ENCODE measurements at places on chromosomes 1 and 21.

GRCh38 chr1:23625459-23625858 lies 66.1 kb upstream of the RPL11 start:
- DNase-seq = no peak

DNA sequence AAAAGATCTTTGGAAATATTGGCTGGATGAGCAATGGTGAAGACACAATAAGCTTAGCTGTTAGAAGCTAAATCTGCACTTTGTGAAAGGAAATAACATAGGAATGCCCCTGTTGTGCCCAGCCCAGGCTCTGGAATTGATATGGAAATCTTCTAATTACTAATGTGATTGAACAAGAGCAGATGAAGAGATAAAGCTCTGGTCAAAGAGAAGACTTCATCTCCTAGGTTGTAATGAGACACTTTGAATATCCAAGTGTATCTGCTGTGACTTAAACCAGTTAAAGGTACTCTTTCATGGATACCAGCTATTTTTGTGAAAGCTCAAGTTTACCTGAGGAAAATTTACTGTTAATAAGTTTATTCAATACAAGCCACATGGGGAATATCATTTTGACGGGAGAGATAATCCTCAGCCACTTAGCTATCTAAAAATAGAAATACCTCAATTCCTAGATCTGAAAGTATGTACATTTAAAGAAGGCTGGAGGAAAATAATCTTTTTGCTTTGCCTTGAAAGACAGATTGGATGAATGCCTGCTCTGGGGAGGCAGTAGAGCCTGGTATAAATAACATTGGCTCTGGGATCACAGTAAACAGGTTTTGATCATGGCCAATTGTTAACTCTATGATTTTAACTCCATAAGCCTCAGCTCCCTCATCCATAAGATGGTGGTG lies 494.0 kb upstream of the B3GALT2 start:
- no peak for DNase-seq

DNA sequence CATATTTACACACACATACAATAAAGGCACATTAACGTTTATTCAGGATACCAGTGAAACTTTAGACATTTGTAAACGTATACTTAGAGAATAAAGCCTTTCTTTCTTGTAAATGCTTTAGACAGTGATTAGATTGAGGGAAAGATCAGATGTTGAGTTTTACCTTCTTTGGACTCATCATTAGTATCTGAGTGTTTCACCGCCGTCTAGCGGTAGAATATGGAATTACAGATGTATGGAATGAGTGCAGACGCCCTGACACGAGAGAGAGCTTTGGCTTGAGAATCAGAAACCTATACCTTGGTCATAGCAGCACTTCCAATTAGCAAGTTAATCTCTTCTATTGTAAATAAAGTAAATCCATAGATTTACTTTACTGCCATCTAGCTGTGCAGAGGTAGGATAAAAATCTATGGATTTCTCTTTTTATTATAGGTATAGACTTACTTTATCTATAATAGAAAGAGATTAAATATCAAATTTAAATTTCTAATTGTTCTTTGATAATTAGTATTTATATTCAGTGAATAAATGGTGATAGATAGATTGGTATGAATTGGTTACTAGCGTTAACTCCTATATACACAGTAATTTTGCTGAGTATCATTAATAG lies 12.6 kb downstream of the FLG2 start:
- peak; percentile 36 for DNase-seq

DNA sequence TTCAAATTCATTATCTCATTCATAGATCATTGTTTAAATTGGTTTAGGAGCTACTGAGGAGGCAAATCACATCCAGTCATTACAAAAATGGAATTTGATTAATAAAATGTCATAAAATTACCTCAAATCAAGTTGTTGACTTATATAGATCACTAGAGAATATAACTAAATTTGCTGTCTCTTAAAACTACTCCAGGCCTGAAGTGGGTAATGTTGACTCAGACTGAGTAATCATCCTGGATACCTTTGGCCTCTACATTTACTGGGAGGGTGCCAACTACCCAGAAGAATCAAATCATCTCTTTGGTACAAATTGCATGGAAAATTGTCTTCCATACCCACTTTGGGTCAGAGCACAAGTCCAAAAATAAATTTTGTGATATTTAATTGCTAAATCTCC lies 191.2 kb upstream of the GREM2 start:
- DNase-seq = no peak

DNA sequence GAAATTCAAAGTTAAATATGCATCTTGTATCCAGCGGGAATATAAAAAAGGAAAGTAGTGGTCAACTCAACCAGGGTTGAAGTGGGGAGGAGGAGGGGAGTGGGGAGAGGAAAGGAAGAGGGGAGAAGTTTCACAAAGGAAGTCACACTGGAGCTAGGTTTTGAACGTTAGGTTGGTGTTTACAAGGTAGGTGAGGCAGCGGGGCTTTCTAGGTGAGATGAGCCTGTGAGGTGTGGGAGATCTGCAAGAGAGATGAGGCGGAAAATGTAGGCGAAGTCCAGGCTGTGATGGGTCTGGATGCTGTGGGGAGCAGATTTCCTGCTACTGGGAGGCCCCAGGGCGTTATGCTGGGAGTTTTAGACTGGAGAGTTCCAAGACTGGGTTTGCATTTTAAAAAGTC lies 36.1 kb upstream of the IL20 start:
- DNase-seq = no peak

DNA sequence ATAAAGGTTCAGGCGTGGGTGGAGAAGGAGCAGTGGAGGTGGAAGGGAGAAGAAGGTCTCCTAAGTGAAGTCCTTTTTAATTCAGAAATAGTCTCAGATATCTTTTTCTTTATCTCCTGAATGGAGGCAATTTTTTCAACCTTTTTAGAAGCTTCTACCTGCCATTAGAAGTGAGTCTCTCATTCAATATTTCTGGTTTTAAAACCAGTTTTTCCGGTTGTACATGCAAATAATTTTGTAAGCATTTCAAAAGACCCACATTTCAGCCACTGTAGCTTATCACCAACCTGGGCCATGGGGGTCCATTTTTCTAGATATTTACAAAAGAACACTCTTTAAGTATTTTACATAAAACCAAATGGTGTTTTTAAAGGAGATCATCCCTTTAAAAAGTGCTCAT lies 1280.2 kb downstream of the NCAM2 start:
- DNase-seq = no peak

DNA sequence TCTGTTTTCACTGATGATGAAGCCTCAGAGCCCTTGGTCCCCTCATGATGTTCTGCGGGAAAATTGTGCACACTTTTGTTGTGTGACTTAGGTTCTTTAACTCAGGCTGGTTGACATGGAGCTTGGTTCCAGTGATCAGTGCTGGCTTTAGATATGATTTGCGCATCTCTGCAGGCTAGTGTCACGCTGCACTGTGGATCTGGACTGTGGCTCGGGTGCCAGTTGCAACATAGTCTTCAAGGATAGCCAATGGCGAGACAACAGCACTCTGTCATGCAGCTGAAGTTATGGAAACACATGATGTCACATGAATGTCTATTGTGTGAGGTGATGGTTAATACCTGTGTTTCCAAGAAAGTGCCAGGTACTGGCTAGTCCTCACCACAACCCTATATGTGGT lies 56.7 kb downstream of the DDR2 start:
- no peak for DNase-seq

GRCh38 chr21:15309022-15309590 lies 244.3 kb upstream of the NRIP1 start:
- DNase-seq = peak; percentile 35

DNA sequence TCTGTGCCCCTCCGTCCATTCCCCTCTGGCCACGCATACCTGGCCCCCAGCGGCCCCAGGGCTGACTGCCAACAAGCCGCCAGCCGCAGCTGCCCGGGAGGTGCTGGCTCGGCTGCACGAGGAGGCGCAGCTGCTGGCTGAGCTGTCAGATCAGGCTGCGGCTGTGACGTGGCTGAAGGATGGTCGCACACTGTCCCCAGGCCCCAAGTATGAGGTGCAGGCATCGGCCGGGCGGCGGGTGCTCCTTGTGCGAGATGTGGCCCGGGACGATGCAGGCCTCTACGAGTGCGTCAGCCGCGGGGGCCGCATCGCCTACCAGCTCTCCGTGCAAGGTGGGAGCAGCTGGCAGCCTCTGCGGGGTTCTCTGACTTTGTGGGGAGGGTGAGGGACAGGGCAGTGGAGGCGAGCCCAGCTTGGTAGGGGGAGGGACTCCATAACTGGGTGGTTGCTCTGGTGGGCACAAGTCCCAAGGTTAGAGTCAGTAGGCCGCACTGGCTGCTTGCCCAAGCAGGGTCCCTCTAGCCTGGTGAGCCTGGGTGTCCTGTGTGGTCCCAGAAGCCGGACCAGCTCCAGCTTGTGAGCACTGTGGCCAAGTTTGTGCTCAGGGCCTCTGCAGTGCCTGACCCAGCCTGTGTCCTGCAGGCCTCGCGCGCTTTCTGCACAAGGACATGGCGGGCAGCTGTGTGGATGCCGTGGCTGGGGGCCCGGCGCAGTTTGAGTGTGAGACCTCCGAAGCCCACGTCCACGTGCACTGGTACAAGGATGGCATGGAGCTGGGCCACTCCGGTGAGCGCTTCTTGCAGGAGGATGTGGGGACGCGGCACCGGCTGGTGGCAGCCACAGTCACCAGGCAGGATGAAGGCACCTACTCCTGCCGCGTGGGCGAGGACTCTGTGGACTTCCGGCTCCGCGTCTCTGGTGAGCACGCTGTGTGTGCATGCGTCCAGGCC lies 8.8 kb downstream of the OBSCN start:
- peak; percentile 53 for DNase-seq

DNA sequence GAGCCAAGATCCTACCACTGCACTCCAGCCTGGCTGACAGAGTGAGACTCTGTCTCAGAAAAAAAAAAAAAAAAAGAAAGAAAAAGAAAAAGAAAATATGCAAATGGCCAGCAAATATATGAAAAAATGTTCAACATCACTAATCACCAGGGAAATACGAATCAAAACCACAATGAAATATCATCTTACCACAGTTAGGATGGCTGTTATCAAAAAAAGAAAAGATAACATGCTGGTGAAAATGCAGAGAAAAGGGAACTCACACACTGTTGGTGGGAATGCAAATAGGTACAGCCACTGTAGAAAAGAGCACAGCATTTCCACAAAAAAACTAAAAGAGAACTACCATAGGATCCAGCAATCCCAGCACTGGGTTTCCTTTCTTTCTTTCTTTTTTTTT lies 477.5 kb downstream of the SMYD3 start:
- no peak for DNase-seq

DNA sequence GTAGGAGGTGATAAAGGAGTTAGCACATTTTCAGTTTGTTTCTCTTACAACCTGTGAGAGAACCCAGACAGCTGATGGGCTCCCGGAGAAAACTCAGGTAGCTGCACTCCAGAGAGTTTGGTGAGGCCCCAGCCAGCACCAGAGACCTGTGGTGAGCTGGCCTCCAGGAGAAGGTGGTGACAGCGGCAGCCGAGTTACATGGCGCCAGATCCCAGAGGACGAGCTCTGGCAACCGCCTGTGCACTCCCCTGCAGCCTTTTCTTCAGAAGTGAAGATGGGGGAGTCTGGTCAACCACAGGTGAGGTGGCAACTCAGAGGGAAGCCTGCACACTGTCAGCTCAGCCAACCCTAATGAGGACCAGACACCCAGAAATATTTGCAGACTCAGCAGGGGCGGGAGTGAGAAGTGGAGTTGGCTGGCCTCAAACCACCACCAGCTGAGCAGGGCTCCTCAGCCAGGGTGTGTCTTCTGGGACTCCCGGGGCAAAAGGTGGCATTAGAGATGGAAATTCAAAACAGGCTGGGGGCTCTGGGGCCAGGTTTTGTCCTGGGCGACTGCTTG lies 209.7 kb downstream of the SETD4 start:
- DNase-seq = no peak

- no peak for DNase-seq
Observed at GRCh38 chr1:221728037-221728505, 13.8 kb downstream of the DUSP10 start.

DNA sequence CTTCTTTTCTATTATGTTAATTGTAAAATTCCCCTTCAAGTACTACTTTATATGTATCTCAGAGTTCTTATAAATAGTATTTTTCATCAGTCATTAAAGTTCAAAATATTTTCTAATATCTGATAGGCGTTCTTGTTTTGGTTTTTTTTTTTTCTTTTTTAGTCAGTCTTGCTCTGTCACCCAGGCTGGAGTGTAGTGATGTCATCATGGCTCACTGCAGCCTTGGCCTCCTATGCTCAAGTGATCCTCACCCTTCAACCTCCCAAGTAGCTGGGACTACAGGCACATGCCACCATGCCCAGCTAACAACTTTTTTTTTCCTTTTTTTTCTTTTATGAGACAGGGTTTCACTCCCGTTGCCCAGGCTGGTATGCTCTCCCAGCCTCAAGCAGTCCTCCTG lies 27.3 kb downstream of the AGMAT start:
- DNase-seq = no peak

DNA sequence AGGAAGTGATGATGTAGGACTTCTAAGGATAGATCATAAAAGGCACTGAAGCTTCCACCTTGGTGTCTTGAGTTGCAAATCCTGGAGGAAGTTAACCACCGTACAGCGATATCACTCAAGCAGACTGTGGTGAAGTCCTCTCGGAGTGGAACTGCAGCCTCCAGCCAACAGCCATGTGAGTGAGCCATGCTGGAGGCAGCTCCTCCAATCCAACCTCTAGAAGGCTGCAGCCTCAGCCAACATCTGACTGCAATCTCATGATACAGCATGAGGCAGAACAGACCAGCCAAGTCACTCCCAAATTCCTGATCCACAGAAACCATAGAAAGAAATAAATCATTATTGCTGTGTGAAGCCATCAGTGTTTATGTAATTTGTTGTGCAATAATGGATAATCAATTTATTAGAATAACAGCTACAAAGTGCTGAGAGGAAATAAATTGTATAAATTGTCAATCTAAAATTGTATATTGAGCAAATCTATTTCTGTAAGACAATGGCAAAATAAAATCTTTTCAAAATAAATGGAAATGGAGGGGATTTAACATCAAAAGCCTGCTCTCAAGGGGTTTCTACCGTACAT lies 65.0 kb downstream of the PRSS38 start:
- peak; percentile 49 for DNase-seq

GRCh38 chr1:30353637-30354036 lies 369.7 kb downstream of the MATN1 start:
- DNase-seq = no peak

GRCh38 chr1:44717156-44717555 lies 13.8 kb downstream of the RNU5D-1 start:
- no peak for DNase-seq

GRCh38 chr1:58611861-58612385 lies 34.9 kb upstream of the TACSTD2 start:
- no peak for DNase-seq

DNA sequence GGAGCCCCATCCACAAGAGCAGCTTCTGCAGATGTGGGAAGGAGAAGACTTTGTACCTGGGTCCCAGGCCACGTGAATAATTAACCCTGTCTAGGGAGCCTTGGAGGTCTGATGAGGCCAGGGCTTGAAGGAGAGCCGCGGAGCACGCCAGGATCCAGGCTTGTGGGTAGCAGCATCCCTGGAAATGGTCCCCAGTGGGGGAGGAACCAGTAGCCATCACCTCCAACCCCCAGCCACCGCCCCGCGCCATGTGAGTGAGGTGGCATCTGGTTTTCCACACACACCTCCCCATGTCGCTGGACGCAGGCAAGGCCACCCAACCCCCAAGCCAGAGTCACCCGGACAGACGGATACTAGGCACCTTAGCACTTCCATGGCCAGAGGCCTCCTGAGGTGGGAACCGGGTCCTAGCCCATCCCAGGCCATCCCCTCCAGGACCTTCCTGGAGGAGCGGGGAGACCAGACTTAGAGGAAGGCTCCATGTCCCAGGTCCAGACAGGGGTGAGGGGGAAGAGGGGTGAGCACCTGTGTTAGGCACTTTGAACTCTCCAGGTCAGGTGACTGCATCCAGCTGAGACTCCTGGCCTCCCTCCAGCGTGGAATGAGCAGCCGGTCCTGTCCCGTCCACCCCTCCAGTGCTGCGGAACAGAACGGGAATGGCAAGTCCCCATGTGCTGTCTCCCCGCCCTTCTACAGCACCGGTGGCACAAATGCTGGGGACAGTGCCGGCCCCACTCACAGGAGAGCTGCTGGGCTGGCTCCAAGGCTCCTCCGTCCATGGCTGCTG lies 53.2 kb downstream of the RIPK4 start:
- DNase-seq = no peak

Measured in muscle of leg (tissue), 16 donors.